ENCODE measurements at places on chromosomes 6 and 20. TPM values are rescaled to one million over a fixed set of nuclear protein-coding genes. Genes with fewer than 3 reads are reported as not detected.

The OR2B6 gene
- not detected for total RNA-seq

The NMBR gene
- not detected for total RNA-seq

The RIMS1 gene
- total RNA-seq = 15.7 TPM

The PI16 gene
- 19.8 TPM for total RNA-seq

The FOXQ1 gene
- total RNA-seq = not detected

The PPP1R3G gene
- 2.1 TPM for total RNA-seq

The PRPH2 gene
- total RNA-seq = 5.7 TPM

The ADAM33 gene
- 30.8 TPM for total RNA-seq

The IL17A gene
- not detected for total RNA-seq

The DACT2 gene
- 2.6 TPM for total RNA-seq

The LY86 gene
- 6.8 TPM for total RNA-seq

The SCGN gene
- 1.0 TPM for total RNA-seq

The PLA2G7 gene
- total RNA-seq = 1.6 TPM

The NOTCH4 gene
- 9.9 TPM for total RNA-seq

The SLC13A3 gene
- 2.6 TPM for total RNA-seq

The VSX1 gene
- not detected for total RNA-seq

The SRSF12 gene
- 2.6 TPM for total RNA-seq

The TCP11 gene
- total RNA-seq = not detected

The SOX12 gene
- 3.7 TPM for total RNA-seq

The CAP2 gene
- total RNA-seq = 47.5 TPM

The ARMC12 gene
- total RNA-seq = 0.52 TPM

The GSTA4 gene
- total RNA-seq = 35.5 TPM

The COL21A1 gene
- 91.3 TPM for total RNA-seq

The SLC35D3 gene
- total RNA-seq = not detected

The RCAN2 gene
- 1.6 TPM for total RNA-seq

The BNIP5 gene
- total RNA-seq = not detected

The BANF2 gene
- not detected for total RNA-seq

The RAD21L1 gene
- not detected for total RNA-seq

The MOG gene
- total RNA-seq = not detected

The PLEKHG1 gene
- 13.6 TPM for total RNA-seq

The MAS1 gene
- total RNA-seq = under 0.01 TPM

The SNX21 gene
- total RNA-seq = 26.6 TPM

The RWDD2A gene
- 2.6 TPM for total RNA-seq

The FOXF2 gene
- total RNA-seq = 0.52 TPM

The AGER gene
- 0.52 TPM for total RNA-seq

The PSORS1C2 gene
- total RNA-seq = not detected

The GPR31 gene
- total RNA-seq = not detected

The ZNF337 gene
- total RNA-seq = 16.2 TPM

The PSMA7 gene
- total RNA-seq = 121 TPM

The ADTRP gene
- total RNA-seq = under 0.01 TPM

The BMP6 gene
- 2.1 TPM for total RNA-seq

The DDO gene
- total RNA-seq = 4.7 TPM

The KHDRBS2 gene
- total RNA-seq = under 0.01 TPM

The LGSN gene
- not detected for total RNA-seq

The NT5E gene
- 32.9 TPM for total RNA-seq

The ZNF165 gene
- under 0.01 TPM for total RNA-seq

The TREML1 gene
- total RNA-seq = not detected

The BACH2 gene
- total RNA-seq = 3.7 TPM

The PRDM13 gene
- not detected for total RNA-seq

The MYO6 gene
- 3.7 TPM for total RNA-seq

The CYB5R4 gene
- total RNA-seq = 5.2 TPM

The GHRH gene
- total RNA-seq = not detected

The CFAP61 gene
- 1.0 TPM for total RNA-seq

The KCNK5 gene
- total RNA-seq = 1.6 TPM

The TNFAIP3 gene
- 6.3 TPM for total RNA-seq

The LHFPL5 gene
- total RNA-seq = not detected

Measured in skeletal muscle tissue (tissue), 5 donors.